CD4-positive, alpha-beta T cell treated with Interleukin-15 for 1 hour (primary cell): ENCODE measurements at places on chromosomes 16 and 17.
A peak's percentile ranks its signal among the peaks of the same experiment; 100 is the strongest.

DNA sequence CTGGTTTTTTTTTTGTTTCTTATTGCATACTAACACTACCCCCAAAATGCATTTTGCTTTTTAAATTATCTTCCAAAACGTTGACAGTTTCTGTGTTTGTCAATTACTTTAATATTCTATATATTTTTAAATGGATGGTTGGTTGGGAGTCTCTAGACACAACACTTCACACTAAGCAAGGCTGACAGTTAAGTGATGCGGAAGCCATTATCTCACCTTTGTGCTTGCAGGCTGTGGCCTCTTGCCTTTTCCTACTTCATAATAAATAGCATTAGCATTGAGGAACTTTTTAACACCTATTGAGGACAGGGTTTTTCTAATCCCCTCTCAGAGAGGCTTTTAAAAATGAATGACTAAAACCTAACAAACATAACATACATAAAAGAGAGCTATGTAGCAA lies 280.8 kb upstream of the TBX2 start:
- DNase-seq: no peak

DNA sequence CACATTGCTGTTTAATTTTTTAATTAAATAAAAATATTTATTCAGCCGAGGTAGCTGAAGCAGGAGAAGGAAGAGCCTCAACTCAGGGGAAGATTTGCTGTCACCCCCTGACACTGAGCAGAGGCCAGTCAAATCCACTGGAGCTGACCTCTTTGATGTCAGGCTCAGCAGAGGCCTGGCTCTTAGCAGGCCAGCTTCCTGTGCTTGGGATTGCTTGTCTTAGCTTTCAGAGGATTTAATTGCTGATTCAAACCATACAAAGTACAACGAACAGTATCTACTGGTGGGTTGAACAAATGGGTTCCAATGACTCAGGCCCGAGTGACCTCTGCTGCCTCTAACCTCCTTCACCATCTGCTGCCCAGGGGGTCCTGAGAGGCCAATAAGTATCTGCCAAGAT lies 417.0 kb upstream of the HSBP1 start:
- no peak for DNase-seq

GRCh38 chr16:69793526-69793925 lies 31.4 kb downstream of the WWP2 start:
- DNase-seq: no peak

- no peak for DNase-seq
Observed at GRCh38 chr17:58913971-58914769, 158.5 kb downstream of the PPM1E start.

GRCh38 chr16:67464565-67464964 lies 16.4 kb downstream of the ATP6V0D1 start:
- no peak for DNase-seq

- no peak for DNase-seq
Observed at GRCh38 chr17:39951924-39952679, 10.7 kb upstream of the GSDMA start.

GRCh38 chr16:89417352-89417751 lies 73.0 kb downstream of the ANKRD11 start:
- no peak for DNase-seq

DNA sequence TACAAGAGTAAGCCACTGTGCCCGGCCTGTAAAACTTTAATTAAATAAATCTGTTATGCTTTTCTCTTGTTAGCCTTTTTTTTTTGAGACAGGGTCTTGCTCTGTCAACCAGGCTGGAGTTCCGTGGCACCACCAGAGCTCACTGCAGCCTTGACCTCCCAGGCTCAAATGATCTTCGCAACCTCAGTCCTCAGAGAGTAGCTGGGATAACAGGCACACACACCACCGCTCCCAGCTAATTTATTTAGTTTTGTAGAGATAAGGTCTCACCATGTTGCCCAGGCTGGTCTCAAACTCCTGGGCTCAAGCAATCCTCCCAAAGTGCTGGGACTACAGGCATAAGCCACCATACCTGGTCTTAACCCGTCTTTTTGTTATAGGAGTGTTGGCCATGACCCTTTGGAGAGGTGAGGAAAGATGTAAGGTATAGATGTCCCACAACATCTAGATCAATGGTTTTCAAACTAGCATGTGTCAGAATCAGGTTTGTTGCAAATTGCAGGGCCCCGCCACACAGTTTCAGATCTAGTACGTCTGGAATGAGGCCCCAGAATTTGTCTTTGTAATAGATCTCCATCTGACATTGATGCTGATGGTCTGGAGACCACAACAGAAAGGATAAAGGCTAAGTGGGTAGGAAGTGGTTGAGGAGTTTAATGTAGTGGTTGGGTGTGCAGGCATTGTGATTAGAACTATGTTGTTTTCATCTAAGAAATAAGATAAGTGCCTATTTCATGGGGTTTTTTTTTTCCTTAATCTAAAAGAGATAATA lies 4.3 kb upstream of the GGA2 start:
- no peak for DNase-seq

GRCh38 chr16:49278944-49279725 lies 2.5 kb downstream of the CBLN1 start:
- no peak for DNase-seq

DNA sequence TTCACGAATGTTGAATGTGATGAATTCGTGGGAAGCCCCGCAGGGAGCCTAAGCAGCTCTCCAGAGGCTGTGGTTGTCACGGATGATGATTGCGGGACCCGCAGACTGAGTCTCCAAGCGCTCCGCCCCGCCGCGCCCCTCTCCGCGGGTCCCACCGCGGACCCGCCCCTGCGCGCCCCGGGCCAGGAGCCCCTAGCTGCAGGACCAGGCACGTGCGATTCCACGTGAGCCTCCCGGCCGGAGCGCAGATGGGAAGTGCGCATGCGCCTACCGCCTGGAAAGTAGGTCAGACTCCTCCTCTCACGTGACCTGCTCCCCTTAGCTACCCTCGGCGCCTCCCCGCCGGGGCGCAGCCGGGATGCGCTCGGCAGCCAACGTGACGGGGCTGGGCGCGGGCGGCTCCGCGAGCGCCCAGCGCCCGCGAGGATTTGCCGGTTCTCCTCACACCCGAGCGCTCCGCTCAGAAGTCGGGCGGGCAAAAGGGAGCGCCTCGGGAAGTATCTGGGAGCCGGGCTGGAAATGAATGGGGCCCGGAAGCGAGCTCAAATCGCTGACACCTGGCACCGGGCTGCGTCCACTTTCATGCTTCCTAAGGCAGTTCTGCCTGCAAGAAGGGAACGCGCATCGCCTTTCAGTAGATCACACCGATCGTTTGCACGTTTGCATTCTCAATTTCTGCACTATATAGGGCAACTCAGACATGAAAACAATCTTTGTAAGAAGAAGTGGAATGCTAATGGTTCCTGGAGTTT lies 26.4 kb upstream of the HLF start:
- peak; percentile 90 for DNase-seq

DNA sequence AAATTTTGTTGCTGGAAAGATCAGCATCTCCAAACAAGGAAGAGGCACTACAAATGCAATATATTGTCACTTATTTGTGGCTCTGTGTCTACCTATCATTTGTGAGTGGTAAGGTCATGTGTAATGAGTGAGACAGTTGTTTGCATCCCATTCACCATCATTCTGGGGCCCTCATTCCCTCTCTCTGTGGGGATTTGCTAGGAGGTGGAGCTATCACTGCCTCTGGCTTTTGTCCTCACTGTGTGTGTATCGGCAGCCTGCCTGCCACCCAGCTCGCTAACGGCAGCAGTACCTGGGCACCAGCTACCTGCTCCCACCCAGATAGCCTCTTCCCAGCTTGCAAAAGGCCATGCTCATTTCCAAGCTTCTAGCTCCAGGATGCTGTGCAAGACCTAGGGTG lies 379.2 kb upstream of the ZFHX3 start:
- no peak for DNase-seq

- DNase-seq: no peak
Observed at GRCh38 chr17:73325527-73325842, 13.7 kb upstream of the CDC42EP4 start.

DNA sequence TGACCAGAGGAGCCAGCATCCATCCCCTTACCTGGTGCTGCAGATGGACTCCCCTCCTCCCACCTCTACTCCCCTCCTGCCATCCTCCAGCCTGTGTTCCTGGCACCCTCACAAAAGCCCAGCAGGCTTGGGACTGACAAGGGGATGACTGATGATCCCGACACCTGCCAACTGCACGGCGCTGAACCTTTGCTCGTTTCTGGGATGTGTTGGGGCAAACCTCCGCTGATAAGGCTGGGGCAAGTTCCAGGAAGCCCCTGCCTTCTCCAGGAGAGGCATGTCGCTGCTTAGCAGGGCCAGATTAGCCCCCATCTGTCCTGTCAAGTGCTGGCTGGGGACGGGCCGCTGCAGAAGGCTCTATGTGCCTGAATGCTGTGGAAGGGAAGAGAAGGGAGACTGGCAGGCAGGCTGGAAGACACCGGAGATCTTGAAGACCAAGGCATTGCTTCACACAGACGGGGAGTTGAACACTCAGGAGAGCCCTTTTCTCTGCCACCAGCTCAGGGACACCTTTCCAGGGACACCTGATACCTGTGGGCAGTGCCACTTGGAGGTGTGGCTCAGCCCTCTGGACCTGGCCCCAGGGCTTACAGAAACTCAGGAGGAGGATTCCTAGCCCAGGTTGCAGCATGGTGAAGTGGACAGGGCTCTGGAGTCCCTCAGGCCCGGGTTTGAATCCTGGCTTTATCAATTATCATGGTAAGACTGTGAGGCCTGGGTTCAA lies 973 bp upstream of the KRT15 start:
- no peak for DNase-seq

DNA sequence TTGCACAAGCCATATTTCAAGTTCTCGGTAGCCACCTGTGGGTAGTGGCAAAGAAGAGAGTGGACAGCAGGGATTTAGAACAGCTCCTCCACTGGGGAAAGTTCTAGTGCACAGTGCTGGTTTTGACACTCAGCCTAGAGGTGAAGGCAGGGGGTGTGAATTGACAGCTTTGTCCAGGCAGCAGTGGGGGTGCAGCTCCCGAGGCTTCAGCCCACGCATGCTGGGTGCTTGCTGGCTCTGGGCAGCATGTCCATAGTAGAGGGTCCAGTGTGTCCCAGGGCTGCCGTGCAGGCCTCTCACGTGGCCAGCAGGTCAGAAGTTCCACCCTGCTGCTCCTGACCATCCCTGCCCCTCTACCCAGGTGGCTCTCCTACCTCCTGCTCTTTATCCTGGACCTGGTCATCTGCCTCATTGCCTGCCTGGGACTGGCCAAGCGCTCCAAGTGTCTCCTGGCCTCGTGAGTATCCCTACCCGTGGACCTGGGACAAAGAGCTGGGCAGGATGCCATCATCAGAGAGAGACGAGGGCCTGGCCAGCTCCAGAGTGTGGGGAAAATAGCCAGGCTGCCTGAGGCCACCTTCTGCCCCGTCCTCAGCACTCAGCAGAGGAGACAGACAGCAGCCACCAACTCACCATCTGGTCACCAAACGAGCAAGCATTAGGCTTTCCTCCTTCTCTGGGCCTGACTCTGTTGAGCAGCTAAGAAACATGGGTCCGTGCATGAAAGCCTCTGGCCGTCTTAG lies 29.8 kb downstream of the TTYH2 start:
- no peak for DNase-seq

DNA sequence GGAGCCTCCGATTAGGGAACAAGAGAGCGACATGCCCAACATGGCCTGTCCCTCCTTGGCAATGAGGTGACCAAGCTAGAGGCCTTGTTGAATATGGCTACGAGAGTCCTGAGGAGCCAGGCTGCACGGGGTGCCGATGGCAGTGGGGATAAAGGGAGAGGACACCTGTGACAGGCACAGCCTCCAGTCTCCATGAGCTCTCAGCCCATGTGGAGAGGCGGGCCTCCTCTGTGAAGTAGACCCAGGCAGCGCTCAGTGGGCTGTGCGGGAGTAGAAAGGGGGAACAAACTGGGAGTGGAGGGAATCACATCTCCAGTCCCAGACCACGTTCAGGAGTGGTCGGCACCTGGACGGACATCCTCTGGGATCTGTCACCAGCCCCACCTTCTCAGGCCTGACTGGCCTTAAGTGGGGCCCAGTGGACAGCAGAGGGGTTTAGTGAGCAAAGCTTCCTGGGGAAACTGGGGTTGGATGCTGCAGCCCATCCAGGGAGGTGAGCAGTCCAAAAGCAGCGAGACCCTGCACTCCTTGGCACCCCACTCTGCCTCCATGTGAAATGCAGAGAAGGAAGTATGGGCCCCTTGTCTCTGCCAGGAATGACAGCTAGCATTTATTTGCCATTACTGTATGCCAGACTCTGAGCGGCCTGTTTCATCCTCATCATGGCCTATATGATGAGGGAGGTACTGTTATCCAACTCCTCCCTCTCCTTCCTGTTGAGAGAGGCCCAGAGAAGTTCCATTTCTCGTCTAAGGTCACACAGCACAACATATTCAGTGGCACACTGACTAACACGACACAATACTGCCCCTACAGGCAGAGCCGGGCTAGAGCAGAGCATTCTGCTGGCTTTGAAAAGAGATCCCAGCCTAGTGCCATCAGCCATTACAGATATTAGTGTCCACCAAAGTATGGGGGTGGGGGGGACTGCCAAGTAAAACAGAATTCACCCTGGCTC lies 4.5 kb upstream of the TMEM92 start:
- DNase-seq: peak; percentile 50

DNA sequence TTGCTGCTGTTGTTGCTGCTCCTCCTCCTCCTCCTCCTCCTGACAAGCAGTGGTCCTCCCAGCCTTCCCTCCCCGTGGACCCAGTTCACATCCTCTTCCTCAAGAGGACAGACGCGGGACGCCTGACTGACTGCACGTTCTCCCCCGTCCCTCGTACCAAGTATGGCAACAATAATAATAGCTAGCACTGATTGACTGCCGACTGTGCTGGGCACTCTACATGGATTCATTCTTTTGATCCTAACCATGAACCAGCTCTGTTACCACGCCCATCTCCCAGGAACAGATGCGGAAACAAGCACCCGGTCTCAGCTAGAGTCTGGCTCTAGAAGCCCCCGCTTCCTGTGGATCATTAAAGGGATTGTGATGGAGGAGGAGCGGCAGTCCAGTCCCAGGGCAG lies 78.0 kb downstream of the GNAO1 start:
- DNase-seq: no peak

GRCh38 chr17:1313270-1314005 lies 34.0 kb downstream of the TRARG1 start:
- no peak for DNase-seq
